ENCODE measurements at places on chromosomes 13 and 19.

GRCh38 chr13:59978862-59979261, 184.9 kb downstream of the DIAPH3 start:
- DNase-seq, result no peak

- DNase-seq, result peak; percentile 68
Measured at GRCh38 chr19:10339380-10339960, at the start of gene ICAM3. Gene ICAM3 (minus strand): TSS chr19:10339624. CDS start chr19:10339614, 10 bp downstream.

DNA sequence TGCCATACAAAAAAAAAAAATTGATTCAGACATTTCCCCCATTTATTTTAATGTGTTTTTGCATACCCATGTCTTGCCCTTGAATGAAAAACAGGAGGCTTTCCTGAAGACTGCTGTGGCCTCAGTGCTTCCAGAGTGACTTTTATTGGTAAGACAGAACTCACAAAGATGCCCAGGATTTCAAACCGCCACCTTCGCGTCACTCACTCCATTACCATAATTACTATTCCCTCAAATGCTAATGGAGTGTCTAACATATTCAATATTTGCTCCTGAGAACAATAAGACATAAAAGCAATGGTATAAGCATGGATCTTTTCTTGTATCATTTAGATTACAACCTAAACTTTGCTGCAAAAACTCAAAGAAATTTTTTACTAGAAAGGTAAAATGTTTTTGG, 282.2 kb upstream of the SOX21 start:
- DNase-seq, result no peak

- no peak for DNase-seq
Measured at GRCh38 chr19:43425567-43426392, 11.1 kb downstream of the TEX101 start.

GRCh38 chr13:64305246-64305645, 2889.6 kb upstream of the PCDH20 start:
- DNase-seq, result no peak

- DNase-seq, result no peak
Measured at GRCh38 chr13:99258946-99259345, 767 bp upstream of the GPR18 start.

DNA sequence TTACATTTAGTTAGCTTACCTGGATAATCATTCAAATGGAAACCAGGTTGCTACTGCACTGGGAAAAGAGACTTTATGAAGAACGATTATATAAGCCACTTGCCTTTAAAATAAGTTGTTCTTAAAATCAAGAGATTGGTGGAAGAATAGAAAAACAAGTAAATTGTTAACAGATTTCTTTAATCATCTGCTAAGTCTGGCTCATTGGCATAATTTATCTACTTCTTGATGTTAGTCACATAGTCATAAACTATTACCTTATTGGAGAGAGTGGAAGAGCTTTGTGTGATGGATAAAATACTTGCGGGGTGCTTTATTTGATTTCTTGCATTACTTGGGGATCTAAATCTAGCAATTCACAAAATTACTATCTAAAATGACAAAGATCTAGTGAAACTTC, 6.8 kb downstream of the LSM14A start:
- DNase-seq, result no peak

GRCh38 chr19:8608941-8609278, 1.6 kb downstream of the ADAMTS10 start:
- no peak for DNase-seq

Measured in hematopoietic multipotent progenitor cell (in vitro differentiated cells).